ENCODE measurements at places on chromosomes 5 and 9.

DNA sequence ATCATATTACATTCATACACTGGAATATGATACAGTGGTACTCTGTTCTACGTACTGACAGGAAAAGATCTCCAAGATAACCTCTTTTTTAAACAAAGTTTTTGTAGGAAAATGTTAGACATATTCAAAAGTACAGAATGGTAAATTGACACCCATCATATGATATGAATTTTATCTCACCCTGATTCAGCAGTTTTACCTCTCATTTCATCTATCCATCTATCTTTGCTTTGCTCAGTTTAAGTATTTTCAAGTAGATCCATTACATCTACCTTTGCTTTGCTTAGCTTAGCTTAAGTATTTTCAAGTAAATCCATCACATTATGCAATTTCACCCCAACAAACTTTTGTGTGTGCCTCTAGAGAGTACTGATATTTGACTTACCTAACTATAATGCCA lies 14.3 kb downstream of the CCDC112 start:
- no peak for DNase-seq

GRCh38 chr5:170499621-170500020 lies 4.2 kb upstream of the KCNIP1 start:
- DNase-seq = no peak

DNA sequence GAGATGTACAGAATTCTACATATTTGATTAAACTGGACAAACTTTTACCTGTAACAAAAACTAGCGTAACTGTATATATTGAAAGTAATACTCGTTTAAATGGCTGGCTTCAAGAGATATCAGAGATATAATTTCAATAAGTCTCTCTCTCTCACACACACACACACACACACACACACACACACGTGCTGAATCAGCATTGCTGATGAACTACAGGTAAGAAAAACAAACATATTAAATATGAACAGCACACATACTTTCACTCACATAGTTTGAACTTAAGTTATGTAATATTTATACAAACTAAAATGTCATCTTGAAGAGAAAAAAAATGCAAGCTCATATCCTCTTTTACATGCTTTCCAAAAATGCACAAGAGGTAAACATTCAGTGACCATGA lies 145.4 kb downstream of the BNC2 start:
- no peak for DNase-seq

- DNase-seq = no peak
Measured at GRCh38 chr9:136609838-136610311, 52.8 kb upstream of the EGFL7 start.

GRCh38 chr9:97475059-97475458 lies 26.4 kb upstream of the TMOD1 start:
- no peak for DNase-seq

GRCh38 chr9:91972076-91972626 lies 22.1 kb upstream of the ROR2 start:
- DNase-seq = no peak

- DNase-seq = no peak
Measured at GRCh38 chr5:181041043-181041442, 977 bp downstream of the BTNL9 start.
